ENCODE measurements at places on chromosomes 6 and 20.
A peak's percentile ranks its signal among the peaks of the same experiment; 100 is the strongest.

DNA sequence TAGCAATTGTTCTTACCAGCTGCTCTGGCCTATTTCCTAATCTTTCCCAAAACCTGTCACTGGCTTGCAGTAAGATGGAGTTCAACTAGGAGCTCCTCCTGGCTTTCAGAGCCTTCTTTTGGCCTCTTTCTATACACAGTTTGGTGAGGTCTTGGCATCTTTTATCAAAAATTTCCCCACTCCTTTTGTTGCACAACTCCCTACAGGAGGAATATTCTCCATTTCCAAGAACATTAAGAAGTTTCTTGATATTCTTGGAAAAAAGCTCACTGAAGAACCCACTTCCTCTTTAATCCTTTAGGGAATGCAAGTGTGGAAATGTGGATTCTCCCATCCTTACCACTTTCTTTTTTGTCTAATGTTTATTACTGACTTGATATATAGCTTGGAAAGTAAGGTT is 171.3 kb upstream of the KCNK16 start:
- DNase-seq: no peak

GRCh38 chr6:74320715-74321114 is 624.7 kb downstream of the CD109 start:
- DNase-seq: no peak

GRCh38 chr6:158262755-158263154 is 49.5 kb upstream of the TULP4 start:
- DNase-seq: no peak

DNA sequence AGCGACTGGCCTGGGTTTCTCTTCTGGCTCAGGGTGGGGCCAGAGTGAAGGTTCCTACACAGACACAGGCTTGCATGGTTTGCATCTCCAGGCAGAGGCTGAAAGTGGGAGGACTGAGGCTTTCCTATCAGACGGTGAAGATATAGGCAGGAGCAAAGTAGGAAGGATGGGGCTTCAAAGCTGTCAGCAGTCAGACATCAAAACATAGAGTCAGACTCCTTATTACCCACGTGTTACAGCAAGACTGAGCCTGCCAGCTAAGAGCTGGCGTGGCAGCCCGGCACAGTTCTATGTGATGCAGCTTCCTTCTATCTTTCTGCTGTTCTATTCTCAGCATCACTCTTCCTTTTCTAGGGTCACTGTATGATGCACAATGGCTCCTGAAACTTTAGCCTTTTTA is 445.1 kb downstream of the DOK5 start:
- DNase-seq: no peak

- no peak for DNase-seq
Measured at GRCh38 chr6:157800420-157801237, 22.4 kb upstream of the SNX9 start.

- no peak for DNase-seq
Measured at GRCh38 chr6:101931766-101932165, 538.3 kb downstream of the GRIK2 start.

- DNase-seq: no peak
Measured at GRCh38 chr20:24912397-24913075, 36.5 kb upstream of the CST7 start.

- peak; percentile 87 for DNase-seq
Measured at GRCh38 chr6:25050356-25050755, 114.6 kb upstream of the RIPOR2 start.

DNA sequence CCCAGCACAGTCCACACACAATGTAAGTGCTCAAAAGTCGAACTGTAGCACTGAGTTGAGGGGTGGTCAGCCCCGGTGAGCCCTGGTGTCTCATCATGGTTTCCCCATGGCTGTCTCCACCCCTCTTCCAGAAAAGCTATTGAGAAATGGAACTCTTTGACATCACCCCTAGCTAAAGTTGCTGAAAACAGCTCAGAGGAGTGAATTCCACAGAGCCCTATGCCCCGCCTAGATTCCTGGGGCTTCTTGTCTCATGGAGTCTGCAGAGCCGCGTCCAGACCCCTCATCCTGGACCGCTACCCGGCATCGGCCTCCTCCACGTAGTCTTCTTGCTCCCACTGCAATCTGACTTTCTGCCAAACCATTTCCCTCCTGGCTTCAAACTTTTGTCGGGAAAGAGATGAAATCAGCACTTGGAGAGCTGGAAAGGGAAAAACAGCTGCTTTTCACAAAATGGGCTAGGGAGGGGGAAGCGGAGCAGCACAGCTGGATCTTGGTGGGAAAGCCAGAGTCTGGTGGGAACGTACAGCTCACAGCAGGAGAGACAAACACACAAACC is 132.2 kb downstream of the SNX5 start:
- no peak for DNase-seq

- no peak for DNase-seq
Measured at GRCh38 chr20:60255866-60256265, 297.6 kb downstream of the CDH26 start.

DNA sequence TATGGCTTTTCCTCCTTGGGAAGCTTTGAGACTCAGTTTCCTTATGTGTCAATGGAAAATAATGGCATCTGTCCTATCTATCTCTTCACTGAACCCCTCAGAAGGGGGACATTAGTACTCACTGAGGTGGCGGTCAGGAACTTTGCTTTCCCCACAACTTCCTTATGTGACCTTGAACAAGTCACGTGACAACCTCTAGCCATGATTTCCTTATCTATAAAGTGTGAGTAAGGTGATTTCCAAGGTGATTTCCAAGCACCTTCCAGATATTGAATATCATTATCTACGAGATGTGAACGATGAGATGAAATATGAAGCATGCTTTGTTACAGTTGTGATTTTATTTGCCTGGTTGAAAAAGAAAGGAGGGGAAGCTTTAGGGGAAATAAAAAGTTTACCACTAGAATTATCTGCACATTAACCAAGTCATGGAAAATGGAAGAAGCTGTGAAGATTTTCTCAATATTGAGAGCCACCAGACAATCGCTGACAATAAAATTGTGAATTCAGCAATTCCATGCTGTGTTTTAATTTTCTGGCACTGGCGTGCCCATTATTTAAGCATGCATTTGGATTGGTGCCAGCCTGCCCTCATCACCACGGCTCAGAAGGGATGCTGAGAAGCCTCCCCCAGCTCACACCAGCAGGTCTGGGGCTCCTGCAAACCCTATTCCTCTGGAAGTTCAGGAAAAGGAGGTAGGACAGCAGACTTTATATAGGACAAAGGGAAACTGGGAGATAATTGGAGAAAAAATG is 255.3 kb downstream of the CD83 start:
- no peak for DNase-seq

DNA sequence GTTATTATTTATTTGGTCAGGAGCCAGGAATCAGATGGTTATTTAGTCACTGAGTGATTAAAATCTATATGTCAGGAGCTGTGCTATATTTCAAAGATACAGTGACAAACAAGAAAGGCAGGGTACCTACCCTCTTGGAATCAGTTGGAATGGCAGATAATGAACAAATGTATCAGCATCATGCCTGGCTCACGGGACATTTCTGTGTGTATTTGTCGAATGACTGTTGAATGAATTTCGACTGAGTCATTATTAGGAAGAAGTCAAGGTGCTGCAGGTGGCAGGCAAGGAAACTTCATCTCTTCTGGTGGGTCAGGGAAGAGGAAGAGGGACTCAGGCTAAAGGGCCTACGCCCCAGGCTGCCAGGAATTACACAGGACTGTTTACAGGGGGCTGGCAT is 13.6 kb downstream of the PKIG start:
- no peak for DNase-seq

DNA sequence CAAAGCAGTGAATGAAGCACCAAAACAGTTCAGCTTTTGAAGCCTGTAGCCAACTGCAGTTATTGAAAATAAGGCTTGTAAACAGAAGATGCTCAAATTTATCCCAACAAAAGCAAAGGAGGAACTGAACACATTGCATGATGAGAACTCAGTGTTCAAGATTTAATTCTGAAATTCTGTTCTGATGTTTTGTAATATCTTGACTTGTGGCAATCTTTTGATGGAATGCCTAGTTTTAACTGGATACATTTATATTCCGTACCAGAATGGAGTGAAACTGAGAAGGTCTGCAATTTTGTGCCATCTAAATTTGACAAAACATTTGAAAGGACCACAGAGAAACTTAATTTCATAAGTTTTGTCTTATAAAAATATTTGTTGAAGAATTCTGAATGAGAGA is 17.5 kb downstream of the FYN start:
- no peak for DNase-seq

GRCh38 chr20:44068316-44069201 is 118.4 kb downstream of the JPH2 start:
- peak; percentile 29 for DNase-seq

DNA sequence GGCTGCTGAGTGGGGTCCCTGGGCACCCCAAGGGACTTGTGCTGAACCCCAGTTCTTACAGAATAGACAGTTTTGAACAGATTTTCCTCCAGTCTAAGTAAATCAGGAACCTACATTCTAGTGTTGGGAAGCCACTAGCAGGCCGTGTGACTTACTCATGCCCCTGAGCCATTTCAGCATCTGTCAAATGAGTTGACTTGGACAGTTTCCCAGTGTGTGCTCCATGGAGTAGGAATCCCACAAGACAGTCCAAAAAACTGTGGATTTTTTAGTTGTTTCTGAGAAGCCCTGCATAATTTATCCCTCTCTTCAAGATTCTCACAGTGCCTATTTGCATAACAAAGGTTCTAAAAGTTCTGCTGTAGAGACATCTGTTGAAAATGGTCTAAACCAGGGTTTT is 2.1 kb downstream of the GABRR2 start:
- DNase-seq: no peak

- no peak for DNase-seq
Measured at GRCh38 chr6:31193206-31193605, 22.7 kb upstream of the POU5F1 start.

GRCh38 chr20:6074145-6074561 is 20.3 kb upstream of the LRRN4 start:
- peak; percentile 81 for DNase-seq

- DNase-seq: no peak
Measured at GRCh38 chr6:160344271-160344670, 3.9 kb upstream of the SLC22A3 start.

GRCh38 chr6:112665114-112665513 is 318.0 kb downstream of the RFPL4B start:
- no peak for DNase-seq

GRCh38 chr20:63815615-63816253 is 15.3 kb downstream of the ZBTB46 start:
- DNase-seq: no peak

GRCh38 chr6:41471064-41471895 is 74.9 kb upstream of the FOXP4 start:
- no peak for DNase-seq

DNA sequence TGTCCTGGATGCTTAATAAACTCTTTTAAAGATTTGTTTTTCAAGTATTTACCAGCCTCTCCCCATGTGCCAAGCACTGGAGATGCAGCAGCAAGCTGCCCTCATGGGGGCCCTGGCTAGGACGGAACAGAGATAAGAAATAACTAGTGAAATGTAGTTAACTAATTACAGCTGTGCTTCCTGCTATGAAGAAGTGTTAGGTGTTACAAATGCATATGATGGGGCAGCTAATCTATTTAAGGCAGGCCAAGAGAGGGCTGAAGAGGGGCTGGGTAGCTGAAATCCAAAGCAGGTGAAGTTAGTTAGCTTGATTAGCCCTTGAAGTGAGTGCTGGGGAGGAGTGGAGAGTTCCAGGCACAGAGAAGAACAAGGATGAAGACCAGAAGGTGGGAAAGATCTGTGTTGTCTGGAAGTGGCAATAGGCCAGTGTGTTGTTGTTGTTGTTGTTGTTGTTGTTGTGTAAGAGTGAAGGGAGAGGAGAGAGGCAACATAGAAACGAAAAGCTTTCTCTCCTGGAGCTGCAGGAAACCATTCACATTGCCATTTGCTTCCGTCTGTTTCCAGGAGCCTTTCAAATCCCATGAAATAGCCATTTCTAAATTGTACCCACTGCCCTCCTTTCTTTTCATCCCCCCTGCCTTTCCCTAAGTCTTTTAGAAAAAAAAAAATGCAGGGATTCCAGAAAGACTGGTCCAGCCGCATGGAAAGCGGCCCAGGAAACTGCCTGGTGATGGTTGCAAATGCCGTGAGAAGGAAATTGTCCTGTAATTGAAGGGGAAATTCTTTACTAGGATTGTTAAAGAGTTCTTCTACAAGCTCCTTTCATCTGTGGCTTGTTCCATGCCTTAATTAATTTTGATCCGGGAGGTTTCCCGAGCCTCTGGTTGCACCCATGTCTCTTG is 119.6 kb downstream of the TFAP2C start:
- DNase-seq: no peak

GRCh38 chr6:156009656-156010055 is 554.0 kb upstream of the NOX3 start:
- no peak for DNase-seq

DNA sequence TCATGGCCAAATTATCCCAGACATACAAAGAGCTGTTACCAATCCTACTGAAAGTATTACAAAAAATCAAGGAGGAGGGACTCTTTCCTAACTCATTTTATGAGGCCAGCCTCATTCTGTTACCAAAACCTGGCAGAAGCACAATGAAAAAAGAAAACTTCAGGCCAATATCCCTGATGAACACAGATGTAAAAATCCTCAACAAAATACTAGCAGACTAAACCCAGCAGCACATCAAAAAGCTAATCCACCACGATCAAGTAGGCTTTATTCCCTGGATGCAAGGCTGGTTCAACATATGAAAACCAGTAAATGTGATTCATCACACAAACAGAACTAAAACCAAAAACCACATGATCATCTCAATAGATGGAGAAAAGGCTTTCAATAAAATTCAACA is 109.2 kb downstream of the C6orf118 start:
- no peak for DNase-seq

GRCh38 chr6:18171871-18172270 is 16.6 kb downstream of the KDM1B start:
- DNase-seq: no peak

DNA sequence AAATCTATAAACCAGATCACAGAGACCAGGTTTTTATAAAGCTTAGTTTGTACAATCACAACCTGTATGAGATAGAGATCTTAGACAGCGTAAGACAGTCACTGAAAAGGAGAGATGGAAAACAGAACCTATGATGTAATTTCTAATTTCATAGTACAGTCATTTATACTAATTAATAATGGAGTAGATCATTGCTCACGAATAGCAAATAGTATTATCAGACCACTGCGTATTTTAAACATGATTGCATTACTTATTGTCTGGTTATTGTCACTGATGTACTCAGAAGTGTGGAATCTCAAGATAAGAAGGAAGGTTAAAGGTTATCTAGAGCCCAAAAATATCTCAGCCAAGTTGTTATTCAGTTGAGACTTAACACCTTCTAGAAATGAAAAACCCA is 115.6 kb downstream of the KHDC1L start:
- no peak for DNase-seq

DNA sequence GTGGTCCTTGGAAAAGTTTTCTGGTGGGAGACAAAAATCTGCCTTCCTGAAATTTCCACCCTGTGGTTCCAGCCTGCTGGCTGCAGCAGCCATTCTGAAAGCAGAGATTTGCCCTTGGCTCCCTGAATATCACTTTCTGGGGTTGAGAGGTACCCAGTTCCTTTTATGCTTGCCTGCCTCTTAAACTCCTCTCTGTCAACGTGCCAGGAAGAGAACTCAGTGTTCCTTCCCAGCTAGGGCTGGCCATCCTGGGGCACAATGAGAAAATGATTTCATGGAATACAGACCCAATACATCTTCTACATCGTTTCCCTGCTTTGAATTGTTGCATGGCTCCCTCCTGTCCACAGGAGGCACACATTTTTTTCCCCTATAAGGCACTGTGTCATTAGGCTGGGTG is 1.6 kb upstream of the DSN1 start:
- DNase-seq: no peak

Data from hematopoietic multipotent progenitor cell treated with erythropoietin and hydrocortisone succinate and interleukin-3 and kit ligand, for 6 days (in vitro differentiated cells).